ENCODE measurements at places on chromosomes 12 and 14.
A peak's percentile ranks its signal among the peaks of the same experiment; 100 is the strongest.

DNA sequence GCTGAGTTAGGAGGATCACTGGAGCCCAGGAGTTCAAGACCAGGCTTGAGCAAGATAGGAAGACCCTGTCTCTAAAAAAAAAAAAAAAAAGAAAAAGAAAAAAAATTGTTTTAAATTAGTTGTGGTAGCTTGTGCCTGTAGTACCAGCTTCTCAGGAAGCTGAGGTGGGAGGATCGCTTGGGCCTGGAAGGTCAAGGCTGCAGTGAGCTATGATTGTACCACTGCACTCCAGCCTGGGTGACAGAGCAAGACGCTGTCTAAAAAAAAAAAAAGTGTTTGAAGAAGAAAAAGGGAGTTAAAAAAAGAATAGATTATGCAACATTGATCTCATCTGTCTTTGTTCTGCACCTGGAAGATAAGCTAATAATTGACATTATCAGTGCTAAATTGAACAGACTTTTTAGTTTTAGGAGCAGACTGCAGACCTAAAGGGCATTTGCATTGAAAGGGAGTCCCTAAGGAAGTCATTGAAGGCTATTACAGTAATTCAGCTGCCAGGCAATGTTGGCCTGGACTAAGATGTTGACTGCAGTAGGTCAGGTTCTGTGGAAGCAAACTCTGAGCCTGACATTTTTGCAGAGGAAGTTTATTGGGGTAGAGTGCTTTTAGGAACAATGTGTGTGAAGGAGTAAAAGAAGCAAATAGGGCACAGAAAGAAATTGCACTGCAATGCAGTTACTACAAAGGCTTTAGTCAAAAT lies 215.8 kb downstream of the PCNX1 start:
- DNase-seq, result no peak

DNA sequence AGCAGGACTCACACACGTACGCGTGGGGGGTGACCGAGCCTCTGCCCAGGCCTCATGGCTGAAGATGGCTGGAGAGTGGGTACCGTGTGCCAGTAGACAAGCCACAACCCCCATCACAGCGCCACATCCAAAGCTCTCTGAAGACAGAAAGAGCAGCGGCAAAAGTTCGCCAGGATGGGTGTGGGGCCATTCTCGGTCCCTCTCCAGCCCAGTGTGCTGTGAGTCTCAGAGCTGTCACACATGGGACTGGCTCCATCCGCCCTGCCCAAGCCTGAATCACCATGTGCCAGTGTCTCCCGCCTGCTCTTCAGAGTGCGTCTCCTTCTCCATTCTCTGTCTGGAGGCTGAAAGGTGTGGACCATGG lies 5.7 kb downstream of the TMEM179 start:
- DNase-seq, result no peak

DNA sequence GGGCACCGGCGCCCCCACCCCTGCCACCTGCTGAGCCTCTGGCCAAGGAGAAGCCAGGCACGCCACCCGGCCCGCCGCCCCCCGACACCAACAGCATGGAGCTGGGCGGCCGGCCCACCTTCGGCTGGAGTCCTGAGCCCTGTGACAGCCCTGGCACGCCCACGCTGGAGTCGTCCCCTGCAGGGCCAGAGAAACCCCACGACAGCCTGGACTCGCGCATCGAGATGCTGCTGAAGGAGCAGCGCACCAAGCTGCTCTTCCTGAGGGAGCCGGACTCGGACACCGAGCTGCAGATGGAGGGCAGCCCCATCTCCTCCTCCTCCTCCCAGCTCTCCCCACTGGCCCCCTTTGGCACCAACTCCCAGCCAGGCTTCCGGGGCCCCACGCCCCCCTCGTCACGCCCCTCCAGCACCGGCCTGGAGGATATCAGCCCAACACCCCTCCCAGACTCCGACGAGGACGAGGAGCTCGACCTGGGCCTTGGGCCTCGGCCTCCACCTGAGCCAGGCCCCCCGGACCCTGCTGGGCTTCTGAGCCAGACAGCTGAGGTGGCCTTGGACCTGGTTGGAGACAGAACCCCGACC lies 6.5 kb downstream of the SETD1B start:
- DNase-seq, result no peak

DNA sequence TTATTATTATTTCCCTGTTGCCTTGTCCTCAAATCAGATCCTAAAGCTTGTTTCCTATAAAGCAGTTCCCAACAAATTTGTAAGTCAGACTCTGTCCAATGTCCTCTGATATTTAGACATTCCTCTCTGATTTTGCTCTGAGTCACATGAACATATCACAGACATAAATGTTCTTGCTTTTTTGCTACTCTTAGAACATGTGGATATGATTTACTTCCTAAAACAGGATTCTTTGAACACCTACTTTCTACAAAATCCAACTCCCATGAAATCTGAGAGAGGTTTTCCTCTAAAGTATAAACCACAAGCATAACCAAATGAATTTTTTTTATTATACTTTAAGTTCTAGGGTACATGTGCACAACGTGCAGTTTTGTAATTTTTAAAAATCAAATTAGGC lies 181.3 kb upstream of the SLC38A2 start:
- no peak for DNase-seq

- no peak for DNase-seq
Measured at GRCh38 chr12:61412201-61412600, 848.0 kb upstream of the USP15 start.

GRCh38 chr14:24366721-24367513 lies 1.1 kb upstream of the NFATC4 start:
- peak; percentile 29 for DNase-seq

GRCh38 chr12:114636723-114637480 lies 47.1 kb downstream of the TBX3 start:
- DNase-seq, result no peak

DNA sequence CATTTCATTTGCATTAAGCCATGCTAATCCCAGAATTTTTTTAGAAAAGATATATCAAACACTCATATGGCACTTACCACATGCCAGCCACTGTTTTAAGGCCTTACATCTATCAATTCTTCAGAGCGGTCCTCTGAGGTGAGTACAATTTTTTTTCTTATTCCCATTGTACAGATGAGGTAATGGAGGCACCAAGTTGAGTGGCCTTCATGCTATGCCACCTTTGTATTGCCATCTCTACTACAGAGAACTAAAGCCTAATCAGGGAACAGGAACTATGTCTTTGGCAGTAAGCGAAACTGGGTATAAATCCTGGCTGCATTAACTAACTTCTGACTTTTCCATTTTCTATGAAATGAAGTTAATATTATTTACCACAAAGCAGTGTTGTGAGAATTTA lies 27.1 kb downstream of the SLC38A4 start:
- DNase-seq, result no peak

All from stimulated activated CD4-positive, alpha-beta T cell treated with anti-CD3 and anti-CD28 coated beads, Interleukin-2, amount 100 ng/mL, for 24 hours (primary cell).